Urinary bladder (tissue), 4 donors: ENCODE measurements at places on chromosomes 5 and 9. TPM values are rescaled to one million over a fixed set of nuclear protein-coding genes. Genes with fewer than 3 reads are reported as not detected.

Gene C9
- not detected for total RNA-seq

GRCh38 chr5:91269198-91269597 is 113.9 kb downstream of the ARRDC3 start:
- no peak for DNase-seq

DNA sequence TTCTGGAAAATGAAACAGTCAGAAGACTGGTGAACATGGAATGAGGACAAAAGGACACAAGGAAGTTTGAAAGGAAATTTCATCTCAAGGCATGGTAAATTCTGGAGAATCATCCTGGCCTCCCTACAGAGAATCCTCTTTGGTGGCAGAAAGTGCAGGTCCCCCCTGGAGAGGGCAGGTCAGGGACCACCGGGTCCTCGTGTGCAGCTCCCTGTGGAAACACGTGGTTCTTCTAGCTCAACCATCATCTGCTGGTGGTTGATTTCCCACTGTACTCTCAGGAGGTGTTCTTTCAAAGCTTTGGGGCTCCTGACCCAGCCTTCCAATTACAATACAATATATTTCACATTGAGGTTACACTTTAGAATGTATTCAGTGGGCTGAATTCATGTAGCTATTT is 2.6 kb upstream of the GTF3C5 start:
- no peak for DNase-seq

DNA sequence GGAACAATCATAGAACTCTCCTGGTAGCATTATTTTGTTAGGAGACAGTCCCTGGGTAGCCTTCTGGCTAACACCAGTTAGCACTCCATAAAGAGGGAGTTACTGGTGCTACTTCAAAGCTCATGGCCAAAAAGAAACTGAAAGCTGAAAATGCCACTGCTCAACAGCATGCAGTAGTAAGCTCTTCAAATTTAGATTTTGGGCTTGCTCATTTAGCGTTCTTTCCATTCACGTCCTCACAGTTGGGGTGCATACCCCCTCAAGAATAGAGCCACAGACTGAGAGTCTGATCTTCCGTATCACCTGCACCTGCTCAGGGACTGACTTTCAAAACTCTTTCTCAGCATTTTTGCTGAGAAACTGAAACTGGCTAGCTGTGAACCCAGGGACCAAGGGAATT is 24.7 kb downstream of the NTRK2 start:
- DNase-seq = no peak

DNA sequence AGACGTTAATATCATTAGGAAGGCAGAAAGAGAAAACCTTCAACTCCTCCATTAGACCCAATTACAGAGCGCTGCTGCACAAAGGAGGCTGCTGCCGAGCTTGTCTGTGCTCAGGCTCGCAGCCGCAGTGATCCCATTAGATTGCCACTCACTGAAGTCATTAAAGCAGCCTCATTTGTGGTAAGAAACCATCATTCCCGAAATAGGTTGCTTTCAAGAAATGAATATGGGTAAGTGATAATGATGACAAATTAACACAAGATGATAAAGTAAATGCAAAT is 137.2 kb downstream of the CAVIN4 start:
- DNase-seq = no peak

Gene EPB41L4B
- 6.0 TPM for total RNA-seq

- DNase-seq = no peak
These were observed 145.7 kb upstream of the GNA14 start for GRCh38 chr9:77793849-77794248.

Gene PPWD1
- 127 TPM for total RNA-seq

DNA sequence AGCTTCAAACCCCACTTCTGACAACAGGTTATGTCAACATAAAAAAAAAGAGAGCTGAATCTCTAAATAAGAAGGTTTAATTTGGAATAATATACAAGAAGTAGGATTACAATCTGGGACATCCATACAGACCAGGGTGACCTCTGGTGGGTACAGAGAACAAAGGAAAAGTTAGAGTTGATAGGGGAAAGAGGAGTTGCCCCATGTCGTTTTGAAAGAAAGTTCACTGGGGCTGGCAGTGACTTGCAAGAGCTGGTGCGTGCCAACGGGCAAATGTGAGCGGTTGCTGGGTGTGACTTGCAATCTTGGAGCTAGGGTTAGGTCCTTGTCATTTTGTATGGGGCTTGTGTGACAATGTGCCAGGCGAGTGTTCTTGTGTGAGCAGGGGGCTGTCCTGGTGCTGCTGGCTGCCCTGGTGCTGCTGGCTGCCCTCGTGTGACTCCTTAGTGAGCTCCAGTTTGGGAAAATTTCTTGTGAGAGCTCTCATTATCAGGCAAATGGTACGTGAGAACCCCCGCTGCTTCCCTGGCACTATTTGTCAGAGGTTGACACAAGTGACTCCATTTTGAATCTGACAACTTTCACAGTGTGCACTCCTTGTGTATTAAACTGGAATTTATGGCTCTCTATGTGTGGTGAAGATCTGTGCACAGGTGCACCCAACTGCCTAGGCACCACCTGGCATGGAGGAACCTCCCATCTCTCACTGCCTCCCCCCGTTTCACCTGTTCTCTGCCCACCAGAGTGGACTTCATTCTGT is 69.8 kb downstream of the UBE2QL1 start:
- DNase-seq = no peak

GRCh38 chr9:77667151-77667550 is 19.0 kb upstream of the GNA14 start:
- no peak for DNase-seq

DNA sequence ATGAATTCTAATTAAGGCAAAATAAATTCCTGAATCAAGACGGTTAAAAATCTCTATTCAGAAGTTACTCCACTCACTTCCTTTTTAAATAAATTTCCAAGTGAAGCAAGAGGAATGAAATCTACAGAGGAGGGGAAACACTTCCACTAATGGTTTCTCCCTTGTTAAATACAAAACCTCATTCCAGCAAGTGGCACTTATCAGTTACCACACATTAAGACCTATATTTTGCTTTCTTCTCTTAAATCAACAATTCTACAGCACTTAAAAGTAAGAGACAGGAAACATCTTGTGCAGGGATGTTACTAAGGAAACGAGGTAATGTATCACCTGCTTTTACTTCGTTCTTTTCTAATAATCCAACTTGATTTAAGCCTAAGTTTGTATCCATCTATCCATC is 172.6 kb downstream of the RAPGEF6 start:
- DNase-seq = no peak

Gene GAPT
- 3.0 TPM for total RNA-seq
